Endodermal cell (in vitro differentiated cells): ENCODE measurements at places on chromosomes 11 and 22. TPM values are rescaled to one million over a fixed set of nuclear protein-coding genes. Genes with fewer than 3 reads are reported as not detected.

DNA sequence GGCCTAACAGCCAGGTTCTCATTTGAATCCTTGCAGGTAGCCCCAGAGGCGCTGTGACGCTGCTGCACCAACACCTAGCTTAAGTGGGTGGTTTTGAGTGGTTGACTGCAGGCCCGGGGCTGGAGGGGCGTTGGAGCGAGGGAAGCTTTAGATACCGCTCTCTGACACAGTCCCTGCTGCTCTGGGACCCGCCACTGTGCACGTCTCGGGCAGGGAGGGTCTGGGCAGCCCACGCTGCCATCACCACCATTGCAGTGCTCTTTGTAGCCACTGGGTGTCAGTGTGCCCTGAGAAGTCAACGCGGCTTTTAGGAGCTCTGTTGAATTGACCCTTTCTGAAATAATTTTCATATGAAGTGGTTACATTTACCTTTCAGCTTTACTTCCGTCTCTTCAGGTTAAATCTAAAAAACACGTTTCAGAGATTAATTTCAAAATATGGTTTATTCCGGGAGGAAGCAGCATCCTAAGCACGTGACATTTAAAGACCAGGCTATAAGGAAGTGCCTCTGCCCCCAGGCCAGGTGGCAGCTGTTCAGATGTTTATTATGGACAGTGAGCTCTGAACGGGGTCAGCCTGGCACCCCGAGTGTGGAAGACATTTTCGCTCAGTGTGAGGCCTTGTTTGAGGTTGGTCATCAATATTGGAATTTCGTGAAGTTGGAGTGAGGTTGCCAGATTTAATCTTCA lies 30.9 kb upstream of the PARVB start:
- H3K4me1 ChIP-seq: no peaks in the 10 kb centered on the region
- no peak overlapping the region for H3K27ac ChIP-seq
- no peak overlapping the region for H3K4me3 ChIP-seq
- no peaks in the 10 kb centered on the region for H3K27me3 ChIP-seq
- DNase-seq: peak; percentile 92
- peaks cover 80% of the 10 kb centered on the region for H3K36me3 ChIP-seq

DNA sequence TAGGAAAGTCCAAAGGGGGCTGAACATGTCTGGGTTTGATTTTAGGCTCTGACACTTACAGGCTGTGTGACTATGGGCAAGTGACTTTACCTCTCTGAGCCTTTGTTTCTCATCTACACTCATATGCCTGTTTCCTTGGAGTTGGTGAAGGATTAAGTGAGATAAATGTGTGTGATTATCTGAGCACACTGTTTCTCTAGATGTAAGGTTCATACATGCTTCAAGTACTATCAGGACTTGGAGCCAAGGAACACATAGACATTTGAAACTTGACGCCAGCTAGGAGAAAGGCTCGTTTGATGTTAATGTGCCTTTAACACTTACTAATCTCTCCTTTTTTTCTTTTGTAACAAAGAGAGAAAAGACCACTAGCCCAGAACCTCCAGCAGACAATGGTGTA lies 9.7 kb downstream of the CRYBB1 start:
- H3K27ac ChIP-seq: no peak overlapping the region
- no peaks in the 10 kb centered on the region for H3K27me3 ChIP-seq
- no peak overlapping the region for H3K4me3 ChIP-seq
- no peak for DNase-seq
- peaks cover 3% of the 10 kb centered on the region for H3K4me1 ChIP-seq

- no peak overlapping the region for H3K4me3 ChIP-seq
- H3K36me3 ChIP-seq: no peaks in the 10 kb centered on the region
- H3K27me3 ChIP-seq: no peaks in the 10 kb centered on the region
- H3K4me1 ChIP-seq: no peaks in the 10 kb centered on the region
- peak; percentile 11 for DNase-seq
Measured at GRCh38 chr11:3604167-3604566, 37.6 kb downstream of the ART5 start.

TUT1 gene
- total RNA-seq: 28.8 to 33.5 TPM (median 32.3 TPM) in 3 replicates

DNA sequence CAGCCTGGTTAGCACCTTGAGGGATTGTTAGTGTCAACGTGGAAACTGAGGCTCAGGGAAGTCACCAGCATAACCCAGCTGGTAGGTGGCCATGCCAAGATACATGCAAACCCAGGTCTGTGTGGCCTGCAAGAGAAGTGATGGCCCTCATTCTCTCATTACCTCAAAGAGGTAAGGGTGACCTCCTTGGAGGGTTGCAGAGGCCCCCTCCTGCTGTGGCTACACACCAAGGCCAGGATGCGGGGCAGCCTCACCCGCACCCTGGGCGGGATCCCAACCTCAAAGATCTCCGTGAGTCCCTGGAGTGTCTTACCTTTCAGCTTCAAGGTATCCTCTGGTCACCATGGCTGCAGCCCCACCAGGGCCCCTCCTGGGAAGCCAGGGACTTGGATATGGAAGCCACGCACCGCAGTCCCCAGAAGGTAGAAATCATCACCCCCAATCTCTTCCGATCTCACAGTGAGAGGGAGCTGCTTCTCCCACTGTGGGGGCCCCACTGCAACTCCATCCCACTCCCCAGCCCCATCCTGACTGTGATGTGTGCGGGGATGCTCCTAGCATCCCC lies 95.4 kb downstream of the MORC2 start:
- H3K4me3 ChIP-seq: no peak overlapping the region
- H3K27me3 ChIP-seq: no peaks in the 10 kb centered on the region
- H3K36me3 ChIP-seq: no peaks in the 10 kb centered on the region
- peaks cover 6% of the 10 kb centered on the region for H3K4me1 ChIP-seq
- DNase-seq: peak; percentile 24

DNA sequence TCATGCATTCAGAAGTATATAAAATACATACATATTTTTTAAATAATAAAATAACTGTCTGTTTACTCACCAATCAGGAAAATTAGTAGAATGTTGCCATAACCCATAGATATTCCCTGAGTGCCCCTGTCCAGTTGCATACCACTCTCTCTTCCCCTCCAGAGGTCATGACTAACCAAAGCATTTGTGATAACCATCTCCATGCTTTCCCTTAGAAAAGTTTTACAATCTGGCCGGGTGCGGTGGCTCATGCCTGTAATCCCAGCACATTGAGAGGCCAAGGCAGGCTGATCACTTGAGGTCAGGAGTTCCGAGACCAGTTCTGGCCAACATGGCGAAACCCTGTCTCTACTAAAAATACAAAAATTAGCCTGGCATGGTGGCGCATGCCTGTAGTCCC lies 33.2 kb upstream of the LDHA start:
- no peak overlapping the region for H3K27ac ChIP-seq
- H3K27me3 ChIP-seq: no peaks in the 10 kb centered on the region
- H3K36me3 ChIP-seq: peaks cover 77% of the 10 kb centered on the region
- no peaks in the 10 kb centered on the region for H3K4me1 ChIP-seq
- no peak overlapping the region for H3K4me3 ChIP-seq

- no peaks in the 10 kb centered on the region for H3K4me1 ChIP-seq
- DNase-seq: peak; percentile 86
- H3K4me3 ChIP-seq: no peak overlapping the region
- H3K36me3 ChIP-seq: no peaks in the 10 kb centered on the region
- no peaks in the 10 kb centered on the region for H3K27me3 ChIP-seq
- no peak overlapping the region for H3K27ac ChIP-seq
Measured at GRCh38 chr22:46596819-46597218, 23.4 kb upstream of the GRAMD4 start.

DNA sequence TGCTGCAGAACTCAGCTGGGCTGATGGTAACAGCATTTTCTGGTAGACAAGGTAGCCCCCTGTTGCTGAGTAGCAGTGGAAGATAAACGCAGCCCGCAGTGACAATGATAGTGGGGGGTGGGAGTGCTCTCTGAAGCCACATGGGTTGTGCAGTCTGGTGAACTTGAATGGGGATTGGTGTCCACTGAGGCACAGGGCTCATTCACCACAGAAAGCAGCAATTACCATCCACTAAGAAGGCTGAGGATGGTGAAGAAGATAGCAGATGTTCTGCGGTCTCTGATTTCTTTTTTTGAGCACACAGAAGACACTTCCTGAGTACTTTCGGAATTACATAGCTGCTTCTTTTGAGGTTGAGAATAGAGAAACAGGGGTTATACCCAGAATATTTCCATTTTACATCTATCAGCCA lies 150.3 kb downstream of the LRRC4C start:
- peaks cover 8% of the 10 kb centered on the region for H3K4me1 ChIP-seq
- DNase-seq: peak; percentile 46
- H3K36me3 ChIP-seq: no peaks in the 10 kb centered on the region
- H3K4me3 ChIP-seq: no peak overlapping the region
- no peak overlapping the region for H3K27ac ChIP-seq

- no peak overlapping the region for H3K27ac ChIP-seq
- no peaks in the 10 kb centered on the region for H3K36me3 ChIP-seq
- H3K4me3 ChIP-seq: no peak overlapping the region
- no peak for DNase-seq
- no peaks in the 10 kb centered on the region for H3K27me3 ChIP-seq
Measured at GRCh38 chr22:49134076-49134475, 693.6 kb downstream of the BRD1 start.

DNA sequence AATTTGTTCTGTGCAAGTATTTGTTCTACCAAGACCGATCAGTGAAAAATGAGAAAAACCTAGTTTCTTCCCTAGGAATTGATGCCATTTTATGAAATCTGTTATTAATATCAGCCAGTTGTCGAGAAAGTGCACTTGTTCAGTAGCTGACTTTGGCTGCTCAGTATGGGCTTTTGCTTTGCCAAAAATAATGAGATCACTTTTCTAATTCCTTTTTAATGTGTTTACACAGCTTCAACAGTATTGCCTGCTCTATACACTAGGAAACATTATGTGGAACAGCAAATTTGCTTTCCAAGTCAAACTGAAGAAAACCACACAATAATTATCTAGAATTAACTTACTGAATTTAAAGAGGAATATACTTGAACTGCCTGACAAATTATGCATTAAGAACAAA lies 34.4 kb downstream of the SCUBE2 start:
- H3K27ac ChIP-seq: no peak overlapping the region
- no peaks in the 10 kb centered on the region for H3K36me3 ChIP-seq
- no peak for DNase-seq
- peaks cover 24% of the 10 kb centered on the region for H3K4me1 ChIP-seq
- no peaks in the 10 kb centered on the region for H3K27me3 ChIP-seq
- H3K4me3 ChIP-seq: no peak overlapping the region

SCT gene
- 3.9 to 6.2 TPM (median 4.4 TPM) in 3 replicates for total RNA-seq

- no peaks in the 10 kb centered on the region for H3K27me3 ChIP-seq
- H3K27ac ChIP-seq: peak overlapping the region; percentile 9
- peak; percentile 52 for DNase-seq
- H3K4me1 ChIP-seq: peaks cover 11% of the 10 kb centered on the region
- H3K36me3 ChIP-seq: no peaks in the 10 kb centered on the region
Measured at GRCh38 chr11:79045800-79046304, 395.0 kb downstream of the TENM4 start.

DNA sequence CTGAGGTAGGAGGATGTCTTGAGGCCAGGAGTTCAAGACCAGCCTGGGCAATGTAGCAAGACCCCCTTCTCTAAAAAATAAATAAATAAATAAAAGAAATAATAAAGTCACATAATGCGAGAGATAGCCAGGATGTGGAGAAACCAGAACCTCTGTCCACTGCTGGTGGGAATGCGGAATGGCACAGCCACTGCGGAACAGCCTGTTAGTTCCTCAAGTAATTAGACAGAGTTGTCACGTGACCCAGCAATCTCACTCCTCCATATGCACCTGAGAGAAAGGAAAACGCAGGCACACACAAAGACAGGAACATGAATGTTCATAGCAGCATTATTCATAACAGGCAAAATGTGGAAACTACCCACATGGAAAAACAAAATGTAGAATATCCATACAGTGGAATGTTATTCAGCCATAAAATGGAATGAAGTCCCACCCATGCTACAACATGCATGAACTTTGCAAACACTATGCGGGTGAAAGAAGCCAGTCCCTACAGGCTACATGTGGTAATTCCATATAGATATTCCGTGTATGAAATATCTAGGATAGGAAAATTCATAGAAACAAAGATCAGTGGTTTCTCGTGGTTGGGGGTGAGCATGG lies 27.4 kb downstream of the LIF start:
- no peaks in the 10 kb centered on the region for H3K36me3 ChIP-seq
- no peaks in the 10 kb centered on the region for H3K4me1 ChIP-seq
- no peak for DNase-seq
- no peak overlapping the region for H3K27ac ChIP-seq

DNA sequence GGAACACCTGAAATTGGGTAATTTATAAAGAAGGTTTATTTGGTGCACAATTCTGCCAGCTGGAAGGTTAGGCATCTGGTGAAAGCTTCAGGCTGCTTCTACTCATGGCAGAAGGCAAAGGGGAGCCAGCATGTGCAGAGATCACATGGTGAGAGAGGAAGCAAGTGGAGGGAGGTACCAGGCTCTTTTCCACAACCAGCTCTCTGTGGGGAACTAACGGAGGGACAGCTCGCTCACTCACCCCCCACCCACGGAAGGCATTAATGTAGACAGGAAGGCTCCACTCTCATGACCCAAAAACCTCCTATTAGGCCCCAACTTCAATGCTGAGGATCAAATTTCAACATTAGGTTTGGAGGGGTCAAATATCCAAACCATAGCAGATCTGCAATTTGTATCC lies 75.6 kb upstream of the ARHGAP32 start:
- H3K4me1 ChIP-seq: no peaks in the 10 kb centered on the region
- DNase-seq: no peak
- H3K36me3 ChIP-seq: peaks cover 4% of the 10 kb centered on the region
- peak overlapping the region; percentile 65 for H3K27ac ChIP-seq

- no peak overlapping the region for H3K4me3 ChIP-seq
- H3K27me3 ChIP-seq: no peaks in the 10 kb centered on the region
- H3K4me1 ChIP-seq: peaks cover 3% of the 10 kb centered on the region
- H3K36me3 ChIP-seq: no peaks in the 10 kb centered on the region
Measured at GRCh38 chr11:86558207-86558606, 114.2 kb downstream of the ME3 start.
